IPS-NIHi11 (cell line): ENCODE measurements at places on chromosomes 3 and 15.

DNA sequence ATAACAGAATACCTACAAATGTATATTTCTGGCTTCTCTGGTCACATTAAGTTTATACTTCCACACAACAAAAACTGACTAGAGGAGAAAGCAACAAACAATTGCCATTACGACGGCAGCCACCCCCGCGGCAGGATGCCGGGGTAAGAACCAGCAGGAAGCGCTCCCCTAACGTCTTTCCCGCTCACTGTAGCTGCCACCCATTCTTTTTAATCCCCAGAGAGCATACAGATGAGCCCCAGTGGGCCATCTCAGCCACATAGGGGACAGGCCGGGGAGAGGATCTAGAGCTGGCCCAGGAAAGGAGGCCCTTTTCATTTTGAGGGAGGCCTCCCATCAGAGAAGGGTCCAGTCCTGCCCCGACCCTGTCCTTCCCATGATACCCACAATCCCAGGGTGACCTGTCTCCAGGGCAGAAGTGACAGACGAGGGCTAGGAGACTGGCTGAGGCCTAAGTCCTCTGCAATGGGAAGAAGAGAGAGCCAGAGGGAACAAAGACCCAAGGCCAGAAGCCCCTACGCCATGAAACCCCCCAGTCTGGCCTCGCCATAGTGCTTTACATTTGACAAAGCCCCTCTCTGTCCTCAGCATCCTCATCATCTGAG, 3.6 kb upstream of the CALML4 start:
- DNase-seq: no peak

DNA sequence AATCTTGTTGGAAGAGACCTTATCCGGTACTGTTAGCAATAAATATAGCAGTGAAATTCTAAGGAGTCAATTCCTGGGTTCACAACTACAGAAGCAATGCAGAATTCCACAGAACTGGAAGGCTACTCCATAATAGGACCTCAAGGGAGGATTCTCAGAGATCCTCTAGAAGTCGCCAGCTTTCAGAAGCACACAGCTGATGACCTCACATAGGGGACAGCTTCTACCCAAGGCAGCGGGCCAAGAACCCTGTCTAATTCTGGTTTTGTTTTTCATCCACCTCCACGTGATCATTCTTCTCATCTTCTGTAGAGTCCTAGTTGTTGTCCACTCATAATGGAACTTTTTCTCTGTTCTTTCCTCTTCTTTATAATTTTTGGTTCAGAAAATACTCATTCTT, 99.4 kb downstream of the ERC2 start:
- DNase-seq: no peak

GRCh38 chr3:195423818-195424217, 19.0 kb downstream of the ACAP2 start:
- DNase-seq: no peak

GRCh38 chr15:83873966-83874365, 220.0 kb downstream of the ADAMTSL3 start:
- DNase-seq: no peak

- DNase-seq: no peak
Observed at GRCh38 chr3:188594139-188594538, 440.2 kb downstream of the LPP start.

GRCh38 chr3:98553021-98553563, 21.3 kb downstream of the GPR15 start:
- no peak for DNase-seq

DNA sequence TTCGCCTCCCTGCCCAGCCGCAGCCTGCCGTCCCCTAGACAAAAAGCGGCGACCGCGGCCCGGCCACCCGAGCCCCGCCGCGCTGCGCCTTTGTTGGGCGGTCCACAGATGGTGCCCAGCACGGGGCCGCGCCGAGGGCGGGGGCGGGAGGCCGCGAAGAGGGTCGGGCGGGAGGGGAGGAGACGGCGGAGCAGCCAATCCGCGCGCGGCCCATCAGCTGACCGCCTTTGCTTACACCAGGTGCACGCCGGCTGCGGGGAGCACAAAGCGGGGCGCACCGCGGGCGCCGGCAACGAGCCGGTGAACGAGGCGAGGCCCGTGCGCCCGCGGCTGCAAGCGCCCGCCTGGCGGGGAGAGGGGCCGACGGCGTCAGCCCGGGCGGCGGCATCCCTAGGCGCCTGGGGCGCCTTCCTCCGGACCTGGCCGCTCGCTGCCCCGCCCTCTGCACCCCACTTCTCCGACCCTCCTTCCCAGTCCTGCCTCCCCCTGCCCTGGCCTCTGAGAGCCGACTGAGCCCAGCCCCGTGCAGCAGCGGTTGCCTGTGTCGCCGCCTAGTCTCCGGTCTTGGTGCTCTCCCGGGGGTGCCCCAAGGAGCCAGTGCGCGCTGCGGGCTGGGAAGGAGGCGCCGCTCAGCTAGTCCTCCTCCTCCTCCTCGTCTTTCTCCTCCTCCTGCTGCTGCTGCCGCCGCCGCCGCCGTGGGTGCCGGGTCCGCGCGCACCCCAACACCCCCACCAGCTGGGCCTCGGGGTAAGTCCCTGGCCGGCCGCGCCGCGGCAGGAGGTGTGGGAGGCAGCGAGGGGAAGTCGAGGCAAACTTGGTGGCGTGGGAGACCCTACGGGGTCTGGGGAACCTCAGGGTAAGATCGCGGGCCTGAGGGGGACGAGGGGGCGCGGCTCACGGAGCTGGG, at the start of gene LRRN1:
TSS of gene LRRN1 (plus strand) at position 259 of the 907 bp plus-strand sequence. CDS start 45,211 bp downstream, outside the sequence.
- DNase-seq: peak; percentile 91

- peak; percentile 43 for DNase-seq
Observed at GRCh38 chr3:150220799-150221198, 187.3 kb upstream of the TSC22D2 start.

DNA sequence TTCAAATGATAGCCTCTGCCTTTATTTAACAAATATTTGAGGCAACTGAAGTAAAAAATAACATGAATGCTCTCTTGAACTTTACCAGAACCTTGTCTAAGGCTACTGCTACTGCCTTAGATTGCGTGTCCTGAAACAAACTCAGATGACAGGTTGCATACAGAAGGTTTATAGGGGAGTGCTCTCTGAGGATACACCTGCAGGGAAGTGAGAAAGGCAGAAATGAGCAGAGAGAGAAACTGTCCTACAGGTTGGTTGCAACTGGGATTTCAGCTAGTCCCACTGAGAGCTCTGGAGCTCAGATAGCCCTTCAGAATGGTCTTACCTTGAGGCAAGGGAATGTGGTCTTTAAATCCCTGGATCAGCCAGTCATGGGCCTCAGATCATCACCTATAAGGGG, 165.5 kb downstream of the IL5RA start:
- DNase-seq: no peak

DNA sequence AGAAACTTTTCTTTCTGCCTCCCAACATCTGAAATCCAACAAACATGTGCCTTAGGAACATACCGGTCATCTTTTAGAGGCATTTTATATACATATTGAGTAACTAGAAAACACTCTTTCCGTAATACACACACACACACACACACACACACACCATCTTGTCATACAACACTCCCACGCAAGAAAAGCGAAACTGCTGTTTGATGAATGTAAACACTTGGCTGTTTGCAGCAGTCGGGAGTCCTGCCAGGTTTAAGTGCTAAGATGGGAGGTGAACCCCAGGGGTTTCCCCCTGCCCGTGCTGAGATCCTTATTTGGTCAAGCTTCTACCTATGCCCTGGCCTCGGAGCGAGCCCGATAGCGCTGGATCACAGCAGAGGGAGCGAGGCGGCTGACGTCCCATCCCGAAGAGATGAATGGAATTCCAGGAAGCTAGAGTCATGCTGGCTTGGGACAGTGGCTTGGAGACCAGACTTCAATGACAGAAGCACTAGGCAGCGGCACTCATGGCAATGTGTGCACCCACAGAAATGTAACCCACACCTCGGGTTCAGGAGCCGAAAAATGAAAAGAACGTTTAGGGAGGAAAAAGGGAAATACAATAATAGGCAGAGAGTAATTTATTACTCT, 1.3 kb upstream of the THBS1 start:
- DNase-seq: peak; percentile 79

- no peak for DNase-seq
Observed at GRCh38 chr3:128503164-128503651, 10.2 kb upstream of the GATA2 start.

DNA sequence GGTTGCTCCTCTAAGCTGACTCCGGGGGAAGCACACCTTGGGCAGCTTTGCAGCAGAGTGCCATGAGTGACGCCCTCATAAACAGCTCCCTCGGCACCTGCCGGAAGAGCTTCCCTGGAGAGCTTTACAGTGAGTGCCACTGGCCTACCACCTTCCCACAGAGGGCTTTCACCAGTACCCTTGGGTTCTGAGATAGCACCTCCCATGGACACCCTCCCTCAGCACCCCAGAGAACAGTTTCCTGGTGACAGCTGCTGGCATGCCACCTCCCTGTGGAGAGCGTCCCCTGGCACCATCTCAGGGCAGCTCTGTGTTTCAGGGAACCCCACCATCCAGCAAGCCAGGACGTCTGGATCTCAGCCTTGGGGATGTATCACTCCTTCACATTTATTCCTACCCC, 49.1 kb downstream of the RUBCN start:
- DNase-seq: no peak

DNA sequence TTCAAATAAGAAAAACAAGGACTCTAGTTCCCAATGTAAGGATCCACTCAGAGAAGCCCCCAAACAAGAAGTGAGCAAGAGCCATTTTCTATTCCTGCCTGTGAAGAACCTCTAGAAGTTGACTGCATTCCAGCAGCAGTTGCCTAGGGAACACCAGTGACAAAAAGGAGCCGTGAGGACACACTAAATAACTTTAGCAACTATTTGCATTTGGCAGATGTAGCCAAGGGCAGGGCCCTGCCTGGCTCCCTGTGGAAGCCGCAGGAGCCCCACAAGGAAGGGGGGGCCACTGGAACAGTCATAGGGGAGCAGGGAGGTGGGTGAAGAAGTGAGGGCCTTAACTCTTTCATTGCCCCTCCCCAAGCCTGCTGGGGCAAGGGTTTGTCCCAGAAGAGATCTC, 470.2 kb upstream of the PROK2 start:
- DNase-seq: peak; percentile 46

GRCh38 chr15:80114114-80114513, 38.7 kb upstream of the FAH start:
- no peak for DNase-seq

GRCh38 chr3:197961582-197961945, 1.5 kb downstream of the LMLN start:
- no peak for DNase-seq

GRCh38 chr3:25372167-25372566, 55.9 kb upstream of the RARB start:
- no peak for DNase-seq
